ENCODE measurements at places on chromosomes 1 and 21.

GRCh38 chr21:31545036-31545435 lies 114.5 kb upstream of the SOD1 start:
- DNase-seq = no peak

DNA sequence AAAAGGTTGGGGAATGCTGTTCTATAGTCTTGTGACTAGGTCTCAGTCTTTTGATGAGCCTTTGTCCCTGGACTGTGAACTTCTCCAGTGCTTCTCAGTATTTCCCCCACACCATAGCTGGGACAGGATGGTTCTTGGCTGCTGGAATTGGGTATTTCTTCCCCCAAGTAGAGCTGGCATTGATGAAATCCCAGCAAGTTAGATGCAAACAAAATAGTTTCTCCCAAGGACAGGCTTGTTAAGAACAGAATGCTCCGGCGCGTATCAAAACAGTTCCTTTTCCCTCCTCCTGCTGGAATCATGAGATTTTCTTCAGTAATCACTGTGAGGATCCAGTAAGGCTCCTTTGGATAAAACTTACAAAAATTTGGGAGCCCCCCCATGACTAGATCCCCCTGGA lies 162.6 kb downstream of the PIK3R3 start:
- no peak for DNase-seq

GRCh38 chr1:67652800-67653199 lies 32.2 kb upstream of the GADD45A start:
- DNase-seq = no peak

GRCh38 chr1:3120140-3120539 lies 51.1 kb downstream of the PRDM16 start:
- no peak for DNase-seq

- DNase-seq = no peak
These were observed 114.6 kb downstream of the MRPS6 start for GRCh38 chr21:34187935-34188334.

Data from activated effector memory CD4-positive, alpha-beta T cell treated with anti-CD3 and anti-CD28 coated beads, Interleukin-2, amount 50 U/mL, for 16 hours (primary cell).